Progenitor cell of endocrine pancreas (in vitro differentiated cells): ENCODE measurements at places on chromosomes 11 and 22. TPM values are rescaled to one million over a fixed set of nuclear protein-coding genes. Genes with fewer than 3 reads are reported as not detected.

DNA sequence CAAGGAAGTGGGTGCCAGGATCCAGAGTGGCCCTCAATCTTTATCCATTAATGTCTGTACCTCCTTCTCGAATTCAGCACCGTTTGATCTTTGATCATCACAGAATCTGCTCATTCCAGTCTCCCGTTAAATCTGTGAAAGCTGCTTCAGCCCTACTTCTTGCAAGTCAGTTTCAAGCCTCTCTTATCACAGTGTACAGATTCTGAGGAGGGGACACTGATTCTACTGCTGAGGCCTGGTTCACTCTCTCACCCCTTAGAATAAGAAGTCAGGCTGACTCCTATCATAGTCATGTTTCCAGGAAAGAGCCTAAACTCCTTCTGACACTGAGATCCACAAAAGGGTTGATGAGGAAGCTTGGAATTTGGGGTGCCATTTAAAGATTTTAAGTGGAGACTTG, 39.0 kb downstream of the MAML2 start:
- no peak overlapping the region for H3K4me3 ChIP-seq
- H3K27me3 ChIP-seq: no peaks in the 10 kb centered on the region
- H3K27ac ChIP-seq: peak overlapping the region; percentile 47
- H3K36me3 ChIP-seq: no peaks in the 10 kb centered on the region
- DNase-seq: no peak
- H3K4me1 ChIP-seq: peaks cover 23% of the 10 kb centered on the region

GRCh38 chr11:13348305-13348704, 70.7 kb downstream of the BMAL1 start:
- H3K27ac ChIP-seq: no peak overlapping the region
- H3K4me1 ChIP-seq: no peaks in the 10 kb centered on the region
- no peak for DNase-seq
- no peak overlapping the region for H3K4me3 ChIP-seq
- no peaks in the 10 kb centered on the region for H3K27me3 ChIP-seq

GRCh38 chr11:123484448-123484847, 54.4 kb downstream of the GRAMD1B start:
- no peaks in the 10 kb centered on the region for H3K36me3 ChIP-seq
- H3K27me3 ChIP-seq: no peaks in the 10 kb centered on the region
- no peak overlapping the region for H3K27ac ChIP-seq
- DNase-seq: no peak

DNA sequence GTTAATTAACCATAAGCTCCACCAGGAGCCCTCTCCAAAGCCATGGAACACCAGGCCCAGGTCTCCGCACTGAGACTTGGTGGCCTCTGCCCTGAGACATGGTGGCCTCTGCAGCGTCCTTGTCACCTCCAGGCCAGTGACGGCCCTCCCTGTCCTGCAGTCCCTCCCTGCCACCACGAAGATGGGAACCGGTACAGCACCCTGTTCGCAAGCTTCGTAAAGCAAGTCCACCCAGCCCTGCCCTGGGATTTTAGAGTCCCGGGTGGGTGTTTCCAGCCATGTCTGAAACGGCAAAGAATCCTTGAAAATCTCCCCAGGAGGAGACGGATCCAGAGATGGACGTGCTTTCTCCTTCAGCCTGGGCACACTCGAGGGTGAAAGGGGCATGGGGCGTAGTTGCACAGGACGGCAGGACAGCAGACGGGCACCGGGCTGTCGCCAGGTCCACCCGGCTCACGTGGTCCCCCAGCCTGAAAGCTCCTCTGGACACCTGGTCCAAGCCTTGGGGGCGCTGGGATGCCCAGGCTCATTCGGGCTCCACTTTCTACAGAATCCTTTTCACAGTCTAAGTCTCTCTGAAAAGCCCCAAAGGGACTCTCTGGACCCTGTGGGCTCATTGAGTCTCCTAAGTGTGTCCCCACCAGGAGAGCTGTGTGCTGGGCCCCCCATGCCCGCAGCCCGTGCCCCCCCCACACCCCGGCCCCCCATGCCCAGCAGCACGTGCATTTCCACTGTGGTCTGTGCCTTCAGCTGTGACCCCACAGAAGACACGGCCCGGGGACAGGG, 456.2 kb downstream of the BRD1 start:
- no peak overlapping the region for H3K4me3 ChIP-seq
- no peak for DNase-seq
- H3K27me3 ChIP-seq: peaks cover 10% of the 10 kb centered on the region
- no peaks in the 10 kb centered on the region for H3K36me3 ChIP-seq
- H3K4me1 ChIP-seq: no peaks in the 10 kb centered on the region
- H3K27ac ChIP-seq: no peak overlapping the region

DNA sequence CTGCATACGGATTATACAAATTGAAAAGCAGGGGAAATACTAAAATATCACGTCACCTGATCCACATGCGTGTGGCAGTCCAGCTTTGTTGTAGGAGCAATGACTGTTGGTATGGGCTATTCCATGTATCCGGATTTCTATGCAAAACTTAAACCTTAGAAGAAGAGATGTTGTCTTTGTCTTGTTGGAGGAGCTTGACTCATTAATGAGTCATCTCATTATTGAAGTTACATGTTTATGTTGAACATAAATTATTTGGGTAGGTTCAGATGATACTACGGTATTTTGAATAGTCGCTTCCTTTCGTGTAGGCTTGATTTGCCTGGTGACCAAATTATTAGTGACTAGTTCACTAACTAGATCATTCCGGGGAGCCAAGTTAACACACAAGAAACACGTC, 806 bp upstream of the SAAL1 start:
- H3K4me1 ChIP-seq: peaks cover 6% of the 10 kb centered on the region
- H3K4me3 ChIP-seq: peak overlapping the region; percentile 43
- H3K36me3 ChIP-seq: peaks cover 7% of the 10 kb centered on the region
- no peak overlapping the region for H3K27ac ChIP-seq
- no peak for DNase-seq
- H3K27me3 ChIP-seq: peaks cover 25% of the 10 kb centered on the region

- no peaks in the 10 kb centered on the region for H3K36me3 ChIP-seq
- no peak overlapping the region for H3K27ac ChIP-seq
- H3K4me3 ChIP-seq: no peak overlapping the region
- no peak for DNase-seq
- peaks cover 10% of the 10 kb centered on the region for H3K4me1 ChIP-seq
- no peaks in the 10 kb centered on the region for H3K27me3 ChIP-seq
Measured at GRCh38 chr22:17769013-17769715, 5.1 kb downstream of the BID start.

GRCh38 chr22:35852076-35852475, 134.4 kb downstream of the APOL5 start:
- H3K27ac ChIP-seq: no peak overlapping the region
- no peak overlapping the region for H3K4me3 ChIP-seq
- no peaks in the 10 kb centered on the region for H3K27me3 ChIP-seq
- DNase-seq: no peak
- peaks cover 23% of the 10 kb centered on the region for H3K4me1 ChIP-seq
- no peaks in the 10 kb centered on the region for H3K36me3 ChIP-seq

GRCh38 chr11:72863916-72864315, 49.7 kb downstream of the ATG16L2 start:
- no peak overlapping the region for H3K4me3 ChIP-seq
- H3K27me3 ChIP-seq: no peaks in the 10 kb centered on the region
- H3K27ac ChIP-seq: no peak overlapping the region
- H3K4me1 ChIP-seq: peaks cover 2% of the 10 kb centered on the region
- peaks cover 9% of the 10 kb centered on the region for H3K36me3 ChIP-seq

GRCh38 chr11:108025387-108026080, 16.8 kb downstream of the CUL5 start:
- no peak for DNase-seq
- no peaks in the 10 kb centered on the region for H3K27me3 ChIP-seq
- peak overlapping the region; percentile 75 for H3K27ac ChIP-seq
- H3K36me3 ChIP-seq: peaks cover 11% of the 10 kb centered on the region
- H3K4me3 ChIP-seq: no peak overlapping the region

GRCh38 chr11:59010708-59011107, 71.4 kb downstream of the GLYATL1 start:
- H3K4me3 ChIP-seq: no peak overlapping the region
- no peak overlapping the region for H3K27ac ChIP-seq
- H3K27me3 ChIP-seq: no peaks in the 10 kb centered on the region
- DNase-seq: no peak

SOX10 gene
- 0.95 and 1.3 TPM in 2 replicates for total RNA-seq

MYO18B gene
- 1.9 and 2.8 TPM in 2 replicates for total RNA-seq

AMPD3 gene
- total RNA-seq: 12.9 TPM in 2 replicates
